A549 treated with Hydrocortisone at 1 μM for 4 hours (cell line): ENCODE measurements at places on chromosomes 12 and 14. TPM values are rescaled to one million over a fixed set of nuclear protein-coding genes. Genes with fewer than 3 reads are reported as not detected.

The DDHD1 gene
- 5.1 to 8.1 TPM (median 6.0 TPM) in 5 replicates for total RNA-seq

The GALC gene
- 8.9 to 13.2 TPM (median 12.5 TPM) in 5 replicates for total RNA-seq

The RNU4-1 gene
- total RNA-seq, result 13.1 to 86.0 TPM in 2 of 5 replicates, not detected in the others

The RNFT2 gene
- 1.9 to 3.5 TPM (median 2.5 TPM) in 5 replicates for total RNA-seq

The MANSC4 gene
- not detected in 5 replicates for total RNA-seq
